Stimulated activated CD8-positive, alpha-beta memory T cell treated with anti-CD3 and anti-CD28 coated beads, Interleukin-15, amount 100 ng/mL, for 48 hours (primary cell): ENCODE measurements at places on chromosomes 13 and 19.
A peak's percentile ranks its signal among the peaks of the same experiment; 100 is the strongest.

GRCh38 chr19:29606420-29606747, 301 bp downstream of the POP4 start:
- no peak for DNase-seq

DNA sequence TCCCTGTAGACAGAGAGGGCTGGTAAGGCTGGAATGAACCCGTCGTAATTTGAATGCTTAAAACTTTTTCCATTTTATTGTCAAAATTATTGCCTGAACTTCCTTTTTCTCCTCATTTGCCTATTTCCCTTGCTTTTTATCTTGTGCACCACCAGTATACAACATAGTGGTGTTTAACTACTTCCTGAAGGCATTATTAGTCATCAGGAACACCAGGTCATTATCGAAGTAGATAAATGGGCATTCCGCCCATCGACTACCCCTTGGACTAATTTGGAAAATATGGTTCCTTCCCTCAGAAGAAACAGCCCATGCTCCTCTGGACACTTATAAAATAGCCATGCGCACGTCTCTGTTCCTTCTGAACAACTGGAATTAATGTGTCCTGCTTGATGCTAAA, 232.1 kb downstream of the TM9SF2 start:
- no peak for DNase-seq

- DNase-seq, result no peak
Measured at GRCh38 chr13:37123337-37123736, 17.9 kb upstream of the CSNK1A1L start.

- DNase-seq, result peak; percentile 61
Measured at GRCh38 chr19:10339380-10339960, at the start of gene ICAM3. ICAM3 (minus strand) TSS chr19:10339624; CDS start chr19:10339614, 10 bp downstream.

- no peak for DNase-seq
Measured at GRCh38 chr13:93805736-93806135, 579.1 kb downstream of the GPC6 start.
